ENCODE measurements at places on chromosomes 6 and 20.
A peak's percentile ranks its signal among the peaks of the same experiment; 100 is the strongest.

DNA sequence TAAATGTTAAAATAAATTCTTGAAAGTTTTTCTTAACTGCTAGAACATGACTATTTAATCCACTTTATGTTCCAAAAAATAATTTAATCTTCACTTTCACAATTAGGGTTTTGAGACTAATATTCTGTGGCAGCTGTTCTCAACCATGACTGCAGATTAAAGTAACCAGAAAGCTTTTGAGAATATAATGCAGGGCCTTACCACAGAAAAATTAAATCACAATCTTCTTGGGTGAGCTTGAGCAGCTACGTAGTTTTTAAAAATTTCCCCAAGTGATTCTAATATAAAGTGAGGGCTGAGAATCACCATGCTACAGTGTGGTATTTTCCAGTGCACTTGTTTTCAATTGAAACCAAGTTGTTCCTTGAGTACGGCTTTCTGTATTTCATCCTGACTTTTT, 196.6 kb upstream of the PTCHD4 start:
- DNase-seq = no peak

DNA sequence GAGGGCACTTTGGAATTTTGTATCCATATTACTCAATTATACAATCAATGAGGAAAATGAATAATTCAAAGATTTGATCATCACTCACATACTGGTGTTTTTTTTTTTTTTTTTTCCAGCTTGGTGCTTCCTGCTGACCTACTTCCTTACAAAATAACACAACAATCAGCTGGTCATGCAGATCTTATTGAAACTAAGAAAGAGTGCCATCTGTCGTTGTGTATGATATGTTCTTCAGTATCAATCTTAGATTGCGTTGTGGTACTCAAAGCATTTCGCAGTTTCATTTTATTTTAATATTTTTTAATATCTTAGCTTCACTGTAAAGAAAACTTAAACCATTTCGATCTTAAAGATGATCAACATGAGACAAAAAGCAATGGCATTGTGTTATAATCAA, 155.6 kb downstream of the OGFRL1 start:
- DNase-seq = no peak

DNA sequence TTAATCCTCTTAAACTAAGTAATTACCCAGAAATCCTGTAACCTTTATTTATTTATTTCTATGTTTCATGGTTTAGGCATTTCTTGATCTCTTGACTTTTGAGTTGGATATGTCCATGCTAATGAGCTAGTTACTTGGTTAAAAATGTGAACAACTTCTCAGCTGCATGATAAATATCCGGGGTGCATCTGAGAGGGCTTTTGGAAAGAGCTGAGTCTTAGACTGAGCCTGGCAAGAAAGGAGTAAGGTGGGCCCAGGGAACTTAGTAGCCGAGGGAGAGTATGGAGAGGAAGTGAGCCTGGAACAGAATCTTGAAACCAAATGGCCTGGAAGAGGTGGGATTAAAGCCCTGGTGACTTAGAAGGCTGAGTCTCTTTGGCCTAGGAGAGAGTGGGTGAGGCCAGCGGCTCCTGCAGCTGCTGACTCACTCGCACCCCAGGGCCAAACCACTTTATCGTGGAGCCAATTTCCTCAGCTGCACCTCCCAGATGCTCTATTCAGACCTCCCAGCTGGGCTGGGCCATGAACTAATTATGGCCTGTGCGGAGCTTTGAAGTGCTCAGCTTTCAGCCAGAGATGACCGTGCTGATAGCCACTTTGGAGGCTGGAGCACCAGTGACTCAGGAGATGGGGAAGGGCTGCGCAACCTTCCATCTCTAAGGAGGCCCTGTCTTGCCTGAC, 19.1 kb downstream of the TGM3 start:
- no peak for DNase-seq

GRCh38 chr20:35504751-35505150, 24.7 kb downstream of the C20orf173 start:
- DNase-seq = no peak

DNA sequence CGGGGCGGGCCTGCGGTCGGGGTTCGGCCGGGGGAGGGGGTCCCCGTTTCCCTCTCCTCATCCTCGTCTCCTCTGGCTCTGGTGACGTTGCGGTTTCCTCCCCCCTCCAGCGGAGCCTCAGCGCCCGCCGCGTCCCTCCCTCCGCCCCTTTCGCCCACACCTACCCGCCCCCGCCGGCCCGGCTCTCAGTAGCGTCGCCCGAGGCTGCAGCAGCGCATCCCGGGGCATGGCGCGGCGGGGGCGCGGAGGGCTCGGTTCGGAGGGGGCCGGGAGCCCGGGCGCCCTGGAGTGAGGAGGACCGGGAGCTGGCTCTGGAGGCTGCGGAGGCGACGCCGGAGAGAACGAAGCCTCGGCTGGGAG, at the start of gene DSE:
Gene DSE (plus strand): TSS at position 188 of the 360 bp plus-strand sequence. CDS start 28,304 bp downstream, outside the sequence.
- DNase-seq = peak; percentile 24

GRCh38 chr6:158910484-158911440, 89.2 kb downstream of the RSPH3 start:
- DNase-seq = no peak

DNA sequence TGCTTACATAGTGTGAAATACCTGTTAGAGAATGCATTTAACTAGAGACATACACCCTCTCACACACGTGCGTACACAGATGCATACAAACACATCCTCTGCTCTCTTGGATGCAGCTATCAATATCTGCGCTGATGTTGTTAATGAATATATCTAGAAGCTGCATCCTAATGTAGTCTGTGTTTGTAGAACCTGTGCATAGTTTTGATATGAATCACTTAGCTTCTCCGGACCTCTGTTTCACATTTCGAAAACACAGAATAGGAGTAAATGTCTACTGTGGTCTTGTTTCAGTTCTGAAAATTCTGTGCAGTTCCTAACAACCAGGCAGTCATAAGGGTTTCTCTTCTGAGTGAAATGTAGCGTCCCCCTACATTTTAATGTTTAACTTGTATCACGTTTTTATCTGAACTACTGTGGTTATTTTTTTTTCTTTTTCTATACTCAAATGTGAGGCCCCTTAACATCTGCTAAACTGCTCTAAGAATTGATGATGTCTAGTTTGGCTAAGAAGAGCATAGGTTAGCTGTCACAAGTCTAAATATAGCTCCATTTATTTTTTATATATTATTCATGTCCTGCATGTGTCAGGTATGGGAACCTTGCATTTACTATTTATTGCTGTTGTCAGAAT, 254.5 kb downstream of the TMEM242 start:
- DNase-seq = no peak

DNA sequence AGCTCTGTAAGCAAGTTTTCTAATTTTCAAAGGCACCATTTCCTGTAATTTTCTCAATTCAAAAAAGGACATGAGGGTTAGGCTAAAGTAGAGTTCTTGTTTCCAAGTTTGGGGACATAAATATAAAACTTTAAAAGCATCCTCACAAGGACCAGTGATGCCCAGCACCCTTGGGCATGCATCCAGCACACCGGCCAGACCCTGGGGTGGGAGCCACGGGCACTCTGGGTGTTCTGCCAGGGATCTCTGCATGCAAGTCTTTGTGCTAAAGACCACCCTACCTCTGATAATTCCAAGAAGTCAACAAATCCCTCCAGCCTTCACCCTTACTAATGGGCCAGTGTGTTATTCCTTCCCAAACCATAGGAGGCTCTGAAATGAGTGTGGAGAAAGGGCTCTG, 46.5 kb downstream of the PLCG1 start:
- no peak for DNase-seq

DNA sequence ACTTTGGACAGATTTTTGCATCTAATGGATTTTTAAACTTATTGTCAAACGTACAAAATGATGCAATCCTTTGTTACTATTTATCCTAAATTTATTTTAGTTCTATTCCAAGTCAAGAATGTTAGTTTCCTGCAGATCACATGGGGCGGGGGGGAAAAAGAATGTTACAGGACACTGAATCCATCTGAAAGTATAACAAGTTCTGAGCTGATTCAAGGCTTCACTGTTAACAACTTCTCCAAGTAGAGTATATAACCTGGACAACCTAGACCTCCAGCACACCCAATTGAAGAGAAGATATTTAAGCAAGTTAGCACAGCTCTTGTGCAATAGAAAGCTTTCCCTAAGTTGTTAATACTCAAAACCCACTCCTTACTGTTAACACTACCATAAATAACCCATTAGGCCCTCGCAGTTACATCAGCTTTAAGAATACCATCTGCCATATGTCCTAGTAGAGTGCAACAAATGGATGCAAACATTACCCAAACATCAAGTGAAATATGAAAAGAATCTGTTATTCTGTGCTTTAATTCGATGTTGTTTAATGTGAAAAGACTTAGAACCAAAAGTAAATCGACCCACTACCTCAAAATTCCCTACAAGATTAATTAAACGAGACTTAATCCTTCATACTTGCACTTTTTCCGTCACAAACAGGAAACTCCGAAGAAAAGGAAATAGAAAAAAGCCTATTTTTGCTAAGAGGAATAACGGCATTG, 1.3 kb downstream of the SEC63 start:
- DNase-seq = no peak

DNA sequence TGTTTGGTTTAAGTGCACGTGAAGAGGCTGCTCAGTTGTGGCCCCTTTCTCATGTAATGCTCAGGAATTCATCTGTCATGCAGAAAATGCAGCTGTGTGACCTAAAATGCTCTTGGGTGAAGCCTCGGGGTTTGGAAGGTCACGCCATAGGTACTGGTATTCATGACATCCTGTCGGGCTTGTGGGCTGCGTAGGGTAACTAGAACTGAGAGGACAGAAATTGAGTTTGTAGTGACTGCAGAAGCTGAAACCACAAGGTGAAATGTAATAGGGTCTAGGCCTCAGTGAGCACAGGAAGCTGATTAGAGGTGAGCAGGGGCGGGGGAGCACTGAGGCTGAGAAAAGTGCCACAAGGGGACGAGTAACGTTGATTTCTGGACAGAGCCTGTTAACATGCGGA, 128.8 kb downstream of the SOBP start:
- no peak for DNase-seq

DNA sequence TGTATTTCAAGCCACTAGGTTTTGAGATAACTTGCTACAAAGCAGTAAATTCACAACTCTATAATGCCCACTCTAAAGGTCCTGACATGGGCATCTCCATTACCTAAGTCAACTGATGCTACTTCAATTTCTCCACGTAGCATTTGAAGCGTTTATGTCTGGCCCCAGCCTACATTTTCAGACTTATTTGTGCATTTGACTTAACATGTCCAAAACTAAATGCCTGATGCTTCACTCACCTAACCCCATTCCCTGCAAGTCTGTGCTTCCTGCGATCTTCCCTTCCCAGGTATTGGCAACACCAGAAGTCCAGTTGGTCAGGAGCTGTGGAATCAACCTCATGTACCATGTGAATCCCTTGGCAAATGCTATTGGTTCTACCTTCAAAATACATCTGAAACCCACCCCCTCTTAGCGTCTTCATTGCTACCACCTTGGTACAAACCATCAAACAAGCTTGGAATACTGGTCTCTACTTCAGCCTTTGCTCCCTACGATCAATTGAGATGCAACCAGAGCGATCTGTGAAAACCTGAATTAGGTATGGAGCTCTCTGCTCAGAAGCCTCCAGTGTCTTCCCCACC, 12.8 kb upstream of the ZNFX1 start:
- DNase-seq = no peak

GRCh38 chr20:22825546-22825945, 209.6 kb upstream of the SSTR4 start:
- no peak for DNase-seq

- no peak for DNase-seq
Measured at GRCh38 chr6:4606016-4606415, 170.2 kb upstream of the CDYL start.
